ENCODE measurements at places on chromosomes 12 and 14. TPM values are rescaled to one million over a fixed set of nuclear protein-coding genes. Genes with fewer than 3 reads are reported as not detected.
A peak's percentile ranks its signal among the peaks of the same experiment; 100 is the strongest.

The EFS gene
- total RNA-seq, result 2.3 TPM

The STON2 gene
- 15.1 TPM for total RNA-seq

The TTC6 gene
- 4.7 TPM for total RNA-seq

The SERPINA9 gene
- total RNA-seq, result not detected

The CYP46A1 gene
- 0.25 TPM for total RNA-seq

The KLRB1 gene
- total RNA-seq, result 2.6 TPM

The FAM222A gene
- total RNA-seq, result 5.5 TPM

The PROX2 gene
- not detected for total RNA-seq

The SYT1 gene
- 3.2 TPM for total RNA-seq

DNA sequence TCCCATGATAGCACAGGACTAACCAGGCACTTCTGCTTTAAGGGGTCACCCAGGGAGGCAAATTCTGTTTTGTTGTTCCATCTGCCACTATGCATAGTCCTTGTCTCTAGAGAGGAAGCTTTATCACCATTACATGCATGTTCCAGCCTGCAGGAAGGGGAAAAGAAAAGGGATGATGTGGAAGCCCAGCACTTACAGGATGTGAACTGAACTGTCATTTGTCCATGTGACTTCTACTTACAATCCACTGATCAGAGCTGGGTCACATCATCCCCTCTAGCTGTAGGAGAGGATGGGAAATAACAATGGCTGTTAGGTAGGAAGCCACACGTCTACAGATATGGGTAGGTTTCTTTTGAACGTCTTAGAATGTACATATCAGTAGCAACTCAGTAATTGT lies 203.1 kb downstream of the PTPRO start:
- DNase-seq, result no peak

GRCh38 chr12:38056701-38057689 lies 259.6 kb upstream of the ALG10B start:
- no peak for DNase-seq

DNA sequence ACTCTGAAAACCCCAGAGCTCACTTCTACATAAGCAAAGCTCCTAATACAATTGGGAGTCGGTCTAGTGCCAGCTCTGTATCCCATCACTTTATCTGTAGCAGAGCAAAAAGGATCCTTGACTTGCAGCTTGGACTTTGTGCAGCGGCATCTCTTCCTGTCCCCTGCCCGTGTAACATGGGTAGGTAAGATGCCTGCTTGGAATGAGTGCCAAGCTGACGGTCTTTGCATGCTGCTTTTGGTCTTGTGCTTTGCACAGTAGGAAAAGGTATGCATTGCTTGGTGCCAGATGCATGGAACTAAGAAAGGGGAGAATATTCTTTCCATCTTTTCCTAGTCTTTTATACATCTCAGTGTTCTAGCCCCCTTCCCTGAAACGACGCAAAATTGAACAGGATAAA lies 6.9 kb upstream of the PLEKHH1 start:
- DNase-seq, result no peak

DNA sequence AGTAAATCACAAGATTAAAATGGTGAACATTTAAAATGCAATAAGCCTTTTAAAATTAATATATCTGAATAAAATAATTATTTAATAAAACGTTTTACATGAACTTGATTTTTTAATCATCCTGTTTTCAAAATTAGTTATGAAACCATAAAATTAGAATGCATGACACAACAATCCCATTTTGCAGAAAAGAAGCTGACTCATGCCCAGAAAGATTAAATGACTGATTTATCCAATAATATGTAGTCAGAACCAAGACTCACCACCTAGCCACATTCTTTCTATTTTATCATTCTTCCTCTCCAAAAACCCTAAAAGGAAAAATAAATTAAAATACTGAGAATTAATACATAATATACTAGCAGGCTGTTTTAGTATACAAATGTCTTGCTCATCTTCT lies 83.0 kb upstream of the LGR5 start:
- DNase-seq, result no peak

- DNase-seq, result no peak
These were observed 6.4 kb upstream of the TBPL2 start for GRCh38 chr14:55446833-55447232.

- DNase-seq, result no peak
These were observed 54.5 kb downstream of the C12orf75 start for GRCh38 chr12:105384916-105385535.

DNA sequence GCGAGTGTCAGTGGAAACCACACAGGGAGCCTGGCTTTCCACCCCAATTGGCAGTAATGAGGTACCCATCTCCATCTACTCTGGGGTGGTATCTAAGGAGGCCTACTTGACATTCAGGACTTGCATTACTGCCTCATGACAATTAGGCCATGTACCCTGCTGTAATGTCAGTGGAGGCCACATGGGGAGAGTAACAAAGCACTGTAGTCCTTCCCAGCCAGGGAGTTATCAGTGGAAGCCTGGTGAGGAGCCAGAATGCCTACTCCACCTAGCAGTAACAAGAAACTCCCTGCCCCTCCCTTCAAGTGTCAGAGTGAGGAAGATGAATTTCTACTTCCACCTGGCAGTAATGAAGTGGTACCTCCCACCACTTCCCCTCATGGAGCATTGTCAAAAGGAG lies 12.5 kb downstream of the TIMM9 start:
- DNase-seq, result no peak

DNA sequence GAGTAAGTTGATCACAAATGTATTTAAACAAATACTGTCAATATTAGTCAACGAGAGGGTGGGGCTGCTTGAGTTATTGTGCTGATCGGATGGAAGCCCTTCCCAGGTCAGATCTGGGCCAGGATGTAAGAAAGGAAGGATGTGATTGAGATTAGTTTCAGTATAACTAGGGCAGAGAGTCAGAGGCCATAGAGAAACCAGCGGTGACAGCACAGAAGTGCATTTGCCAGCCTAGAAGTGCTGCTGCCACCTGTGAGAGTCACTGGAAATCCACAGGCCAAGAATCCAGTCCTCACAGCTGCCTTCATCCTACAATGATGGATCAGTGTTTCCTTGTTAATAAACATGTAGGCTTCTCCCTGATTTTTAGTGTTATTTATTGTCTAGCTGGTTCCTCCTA lies 9.8 kb upstream of the FERMT2 start:
- no peak for DNase-seq

- no peak for DNase-seq
These were observed 26.4 kb upstream of the SLC7A8 start for GRCh38 chr14:23209651-23210423.

GRCh38 chr12:38101753-38102152 lies 214.8 kb upstream of the ALG10B start:
- no peak for DNase-seq

GRCh38 chr12:108207791-108208730 lies 79.0 kb downstream of the WSCD2 start:
- DNase-seq, result no peak

GRCh38 chr14:55201219-55202101 lies 10.1 kb upstream of the DLGAP5 start:
- DNase-seq, result no peak

DNA sequence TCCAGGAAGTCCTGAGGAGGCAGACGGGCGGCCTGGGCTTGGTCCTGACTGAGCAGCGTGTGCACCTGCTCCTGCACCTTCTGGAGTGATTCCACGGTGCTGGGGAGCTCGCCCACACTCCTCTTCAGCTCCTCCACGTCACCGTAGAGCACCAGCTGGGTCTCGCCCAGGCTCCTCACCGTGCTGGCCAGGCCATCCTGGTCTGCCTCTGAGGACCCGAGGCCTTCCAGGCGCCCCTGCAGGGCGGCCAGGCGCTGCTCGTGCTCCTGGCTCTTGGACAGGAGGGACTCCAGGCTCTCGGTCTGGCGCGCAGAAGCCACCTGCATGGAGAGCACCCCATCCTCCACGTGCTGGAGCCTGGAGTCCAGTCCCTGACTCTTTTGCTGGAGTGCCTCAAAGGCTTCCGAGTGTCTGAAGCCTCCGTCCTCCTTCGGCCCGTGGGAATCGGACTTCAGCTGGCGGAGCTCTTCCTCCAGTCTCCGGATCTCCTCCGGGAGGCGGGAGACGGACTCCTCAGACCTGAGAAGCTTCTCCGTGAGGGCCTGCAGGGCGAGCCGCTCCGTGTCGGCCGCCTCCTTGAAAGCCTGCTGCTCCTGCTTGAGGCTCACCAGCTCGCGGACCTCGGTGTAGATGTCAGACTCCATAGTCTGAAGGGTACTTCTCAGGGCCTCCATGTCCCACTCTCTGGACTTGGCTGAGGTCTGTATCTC lies 8.4 kb downstream of the CKAP4 start:
- DNase-seq, result peak; percentile 12

DNA sequence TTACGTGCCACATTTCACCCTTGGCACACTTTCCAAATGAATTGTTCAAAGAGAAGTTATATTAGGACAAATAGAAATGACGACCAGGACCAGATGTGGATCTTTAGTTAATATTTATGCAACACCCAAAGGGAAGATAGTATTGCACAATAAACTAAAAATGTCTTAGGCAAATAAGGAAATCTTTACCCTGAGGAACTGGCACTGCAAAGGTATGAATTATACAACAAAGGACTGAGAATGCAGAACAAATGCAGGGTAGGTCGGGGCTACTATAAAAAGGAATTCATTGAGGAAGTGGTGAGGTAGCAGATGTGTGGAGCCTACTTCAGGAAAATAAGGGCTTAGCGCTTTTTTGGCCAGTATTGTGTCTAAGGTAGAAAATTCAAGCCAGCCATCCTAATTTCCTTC lies 3.9 kb upstream of the TMTC2 start:
- no peak for DNase-seq

DNA sequence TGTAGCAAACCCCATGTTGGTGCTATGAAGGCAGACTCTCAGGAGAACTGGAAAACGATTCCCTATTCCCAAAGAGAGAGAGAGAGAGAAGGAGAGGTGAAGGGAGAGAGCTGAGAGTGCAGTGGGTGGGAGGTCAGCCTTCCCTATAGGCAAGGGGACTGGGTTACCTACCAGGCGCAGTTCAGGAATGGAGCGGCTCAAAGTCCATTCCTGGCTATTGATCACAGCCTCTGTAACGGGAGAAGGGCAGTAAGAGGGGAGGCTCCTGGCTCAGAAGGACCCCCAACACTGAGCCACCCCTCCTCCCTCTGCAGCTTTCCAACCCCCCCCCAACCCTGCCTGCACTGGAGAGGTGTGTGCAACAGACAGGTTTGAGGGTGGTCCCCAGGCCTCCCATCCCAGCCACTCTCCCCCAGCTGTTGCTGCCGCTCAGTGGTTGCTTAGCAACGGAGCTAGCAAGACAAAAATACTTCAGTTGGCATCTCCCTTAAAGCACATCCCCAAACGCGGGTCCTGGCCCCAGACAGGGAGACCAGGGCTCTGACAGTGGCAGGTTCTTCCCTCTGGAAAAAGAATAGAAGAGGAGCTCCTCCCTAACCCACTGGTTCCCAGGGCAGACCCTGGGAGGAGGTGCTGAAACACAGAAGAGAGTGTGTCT lies 3.2 kb downstream of the AGAP2 start:
- DNase-seq, result no peak

- no peak for DNase-seq
These were observed 88.0 kb upstream of the VASH1 start for GRCh38 chr14:76673261-76673660.

- peak; percentile 52 for DNase-seq
These were observed 30.8 kb downstream of the GALNT4 start for GRCh38 chr12:89493670-89494302.

GRCh38 chr14:76121089-76121748 lies 30.5 kb upstream of the GPATCH2L start:
- no peak for DNase-seq

All from colonic mucosa (tissue), 4 donors.